ENCODE measurements at places on chromosomes 3 and 15. TPM values are rescaled to one million over a fixed set of nuclear protein-coding genes. Genes with fewer than 3 reads are reported as not detected.

GRCh38 chr3:29195056-29195455 lies 85.8 kb upstream of the RBMS3 start:
- H3K27me3 ChIP-seq, result no peaks in the 10 kb centered on the region
- no peak overlapping the region for H3K4me3 ChIP-seq
- DNase-seq, result no peak
- no peak overlapping the region for H3K27ac ChIP-seq

GRCh38 chr3:87167628-87168456 lies 59.3 kb upstream of the CHMP2B start:
- no peaks in the 10 kb centered on the region for H3K27me3 ChIP-seq
- H3K4me1 ChIP-seq, result no peaks in the 10 kb centered on the region
- no peaks in the 10 kb centered on the region for H3K36me3 ChIP-seq
- no peak overlapping the region for H3K27ac ChIP-seq
- no peak overlapping the region for H3K4me3 ChIP-seq
- no peak for DNase-seq

DNA sequence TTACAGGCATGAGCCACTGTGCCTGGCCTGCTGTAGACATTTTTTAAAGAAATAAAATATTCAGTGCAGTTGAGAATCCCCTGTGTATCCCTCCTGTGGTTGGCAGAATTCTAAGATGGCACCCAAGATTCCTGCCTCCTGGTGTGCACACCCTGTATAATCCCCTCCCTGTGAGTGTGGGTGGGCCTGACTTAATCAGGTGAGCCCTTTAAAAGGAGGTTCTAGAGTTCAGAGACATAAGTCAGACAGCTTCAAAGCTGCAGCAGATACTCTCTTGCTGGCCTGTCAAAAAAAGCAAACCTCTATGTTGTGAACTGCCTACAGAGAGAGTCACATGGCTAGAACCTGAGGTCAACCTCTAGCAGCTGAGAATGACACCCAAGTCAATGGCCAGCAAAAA lies 7.0 kb upstream of the VIPR1 start:
- no peak overlapping the region for H3K4me3 ChIP-seq
- peaks cover 12% of the 10 kb centered on the region for H3K27me3 ChIP-seq
- no peaks in the 10 kb centered on the region for H3K36me3 ChIP-seq

DNA sequence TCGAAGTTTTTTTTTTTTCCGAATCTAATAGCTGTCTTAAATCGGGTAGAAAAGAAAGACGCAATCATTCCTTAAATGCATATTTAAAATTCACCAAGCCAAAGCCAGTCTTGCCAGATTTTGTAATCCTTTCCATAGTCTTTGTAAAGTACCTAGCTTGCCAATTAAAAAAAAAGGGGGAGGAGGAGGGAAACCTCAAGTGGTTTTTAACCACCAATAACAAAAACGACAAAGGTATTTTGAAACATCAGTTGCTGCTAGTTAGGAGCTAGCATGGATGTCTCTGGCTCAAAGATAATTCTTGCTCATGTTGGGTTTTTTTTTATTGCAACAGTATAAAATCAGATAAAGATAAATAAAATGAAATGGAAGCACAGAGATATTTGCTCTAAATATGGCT lies 187.9 kb downstream of the MECOM start:
- H3K4me3 ChIP-seq, result no peak overlapping the region
- H3K36me3 ChIP-seq, result no peaks in the 10 kb centered on the region
- no peaks in the 10 kb centered on the region for H3K27me3 ChIP-seq
- no peak overlapping the region for H3K27ac ChIP-seq
- H3K4me1 ChIP-seq, result no peaks in the 10 kb centered on the region

DNA sequence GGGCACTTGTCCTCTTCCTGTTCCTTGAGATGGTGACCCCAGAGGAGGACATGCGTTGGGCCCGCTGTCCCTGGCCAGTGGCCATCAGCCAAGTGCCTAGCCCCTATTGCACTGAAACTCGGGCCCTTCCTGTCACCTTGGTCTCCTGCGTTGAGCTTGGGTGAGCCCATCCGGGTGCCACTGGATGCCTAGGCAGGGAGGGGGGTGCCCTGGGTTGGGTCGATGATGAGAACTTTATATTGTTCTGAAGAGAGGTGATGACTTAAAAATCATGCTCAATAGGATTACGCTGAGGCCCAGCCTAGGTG lies 221.8 kb downstream of the SNRPN start:
- no peak overlapping the region for H3K4me3 ChIP-seq
- no peaks in the 10 kb centered on the region for H3K36me3 ChIP-seq
- no peak overlapping the region for H3K27ac ChIP-seq
- H3K4me1 ChIP-seq, result no peaks in the 10 kb centered on the region
- no peaks in the 10 kb centered on the region for H3K27me3 ChIP-seq

- H3K36me3 ChIP-seq, result no peaks in the 10 kb centered on the region
- H3K27me3 ChIP-seq, result no peaks in the 10 kb centered on the region
- no peak overlapping the region for H3K4me3 ChIP-seq
- H3K4me1 ChIP-seq, result no peaks in the 10 kb centered on the region
Observed at GRCh38 chr3:63230146-63230545, 48.0 kb upstream of the SYNPR start.

DNA sequence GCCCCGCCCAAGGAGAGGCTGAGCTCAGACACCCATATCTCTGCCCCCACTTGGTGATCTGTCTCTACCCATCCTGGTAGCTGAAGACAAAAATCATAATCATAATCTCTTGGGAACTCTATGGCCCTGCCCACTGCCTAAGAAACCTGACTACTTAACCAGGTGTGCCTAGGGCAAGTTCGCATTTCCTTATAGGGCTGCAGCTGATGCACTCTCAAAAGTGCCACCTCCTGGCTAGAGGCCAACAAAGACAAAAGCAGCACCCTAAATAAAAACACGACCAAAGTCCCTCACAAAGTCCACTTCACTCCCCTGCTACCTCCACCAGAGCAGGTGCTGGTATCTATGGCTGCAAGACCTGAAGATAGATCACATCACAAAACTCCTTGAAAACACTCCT lies 250.4 kb upstream of the SLITRK3 start:
- no peaks in the 10 kb centered on the region for H3K4me1 ChIP-seq
- no peak overlapping the region for H3K27ac ChIP-seq
- H3K4me3 ChIP-seq, result no peak overlapping the region
- DNase-seq, result no peak
- no peaks in the 10 kb centered on the region for H3K36me3 ChIP-seq

DNA sequence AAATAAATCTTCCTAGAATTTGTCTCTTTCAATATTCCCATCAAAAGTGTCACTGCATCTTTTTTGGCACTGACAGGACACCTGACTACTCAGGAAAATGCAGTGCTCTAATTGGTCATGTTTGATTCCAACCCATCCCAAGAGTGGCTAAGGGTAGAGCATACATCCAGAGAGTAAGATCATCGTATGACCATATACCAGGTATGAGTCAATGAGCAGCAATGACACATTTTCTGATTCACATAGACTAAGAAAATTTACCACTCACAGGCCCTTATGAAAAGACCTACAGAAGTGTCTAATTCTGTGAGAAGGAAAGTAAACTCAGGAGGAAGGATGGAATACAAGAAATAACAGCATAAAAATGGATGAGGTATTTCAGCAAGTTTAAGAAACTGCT lies 434.2 kb downstream of the ZIC1 start:
- no peak overlapping the region for H3K4me3 ChIP-seq
- H3K27ac ChIP-seq, result no peak overlapping the region
- H3K4me1 ChIP-seq, result no peaks in the 10 kb centered on the region
- DNase-seq, result no peak
- H3K36me3 ChIP-seq, result no peaks in the 10 kb centered on the region

DNA sequence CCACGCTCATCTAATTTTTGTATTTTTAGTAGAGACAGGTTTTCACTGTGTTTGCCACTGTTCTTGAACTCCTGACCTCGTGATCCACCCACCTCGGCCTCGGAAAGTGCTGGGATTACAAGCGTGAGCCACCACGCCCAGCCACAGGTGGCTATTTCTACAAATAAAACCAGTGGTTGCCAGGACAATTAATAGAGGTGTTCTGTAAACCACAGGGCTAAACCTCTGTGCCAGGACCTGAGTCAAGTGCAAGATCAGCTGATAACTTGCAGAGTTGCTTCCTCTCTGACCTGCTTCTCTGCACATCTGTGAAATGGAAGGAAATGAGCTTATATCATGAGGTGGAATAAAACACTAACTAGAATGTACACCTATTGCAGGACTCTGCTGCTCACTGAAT lies 72.8 kb downstream of the CD200R1L start:
- no peak overlapping the region for H3K4me3 ChIP-seq
- peaks cover 17% of the 10 kb centered on the region for H3K4me1 ChIP-seq
- no peaks in the 10 kb centered on the region for H3K27me3 ChIP-seq
- peak overlapping the region; percentile 22 for H3K27ac ChIP-seq
- no peaks in the 10 kb centered on the region for H3K36me3 ChIP-seq
- DNase-seq, result peak; percentile 10

DNA sequence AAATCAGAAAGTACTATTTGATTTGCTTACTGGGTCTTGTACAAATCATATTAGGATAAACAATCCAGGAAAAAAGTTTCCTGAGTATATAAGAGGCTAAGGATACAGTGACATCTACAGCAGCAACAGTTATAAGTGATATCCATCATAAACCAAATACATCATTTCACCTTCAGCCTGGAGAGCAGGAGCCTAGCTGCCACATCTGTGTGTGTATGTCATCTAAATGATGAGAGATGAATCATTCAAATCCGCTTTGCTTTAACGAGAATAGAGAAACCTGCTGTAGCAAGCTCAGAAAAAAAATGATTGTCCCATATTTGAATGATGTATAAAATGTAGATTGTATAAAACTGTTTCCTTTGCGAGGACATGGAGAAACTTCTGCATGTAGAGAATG lies 841.4 kb downstream of the SI start:
- no peak overlapping the region for H3K27ac ChIP-seq
- no peak overlapping the region for H3K4me3 ChIP-seq
- no peaks in the 10 kb centered on the region for H3K27me3 ChIP-seq

GRCh38 chr3:161035711-161036110 lies 69.4 kb downstream of the B3GALNT1 start:
- H3K4me3 ChIP-seq, result no peak overlapping the region
- no peaks in the 10 kb centered on the region for H3K4me1 ChIP-seq
- H3K36me3 ChIP-seq, result no peaks in the 10 kb centered on the region
- DNase-seq, result no peak
- no peak overlapping the region for H3K27ac ChIP-seq

DNA sequence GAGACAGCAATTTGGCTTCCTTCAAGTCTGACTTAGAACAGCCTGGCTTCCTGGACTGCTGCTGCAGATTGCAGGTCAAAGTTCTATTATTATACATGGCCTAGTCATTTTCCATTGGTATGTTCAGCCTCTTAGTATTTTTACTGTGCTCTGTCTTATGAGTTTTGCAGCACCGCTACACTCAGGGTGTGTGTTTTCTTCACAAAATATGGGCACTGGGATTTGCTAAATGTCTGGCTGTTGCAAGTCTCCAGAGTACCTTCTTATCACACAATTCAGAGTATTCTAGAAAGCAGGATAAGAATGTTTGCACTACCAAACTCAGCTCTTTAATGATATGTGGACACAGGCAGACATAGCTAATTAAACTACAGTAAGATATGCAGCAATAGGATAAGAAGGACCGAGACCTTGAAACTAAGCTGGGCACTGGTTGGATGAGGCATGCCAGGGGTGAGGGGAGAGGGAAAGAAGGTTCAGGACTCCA lies 203.0 kb upstream of the PDZRN3 start:
- H3K27me3 ChIP-seq, result no peaks in the 10 kb centered on the region
- H3K4me1 ChIP-seq, result no peaks in the 10 kb centered on the region
- DNase-seq, result no peak
- H3K36me3 ChIP-seq, result no peaks in the 10 kb centered on the region
- no peak overlapping the region for H3K4me3 ChIP-seq

DNA sequence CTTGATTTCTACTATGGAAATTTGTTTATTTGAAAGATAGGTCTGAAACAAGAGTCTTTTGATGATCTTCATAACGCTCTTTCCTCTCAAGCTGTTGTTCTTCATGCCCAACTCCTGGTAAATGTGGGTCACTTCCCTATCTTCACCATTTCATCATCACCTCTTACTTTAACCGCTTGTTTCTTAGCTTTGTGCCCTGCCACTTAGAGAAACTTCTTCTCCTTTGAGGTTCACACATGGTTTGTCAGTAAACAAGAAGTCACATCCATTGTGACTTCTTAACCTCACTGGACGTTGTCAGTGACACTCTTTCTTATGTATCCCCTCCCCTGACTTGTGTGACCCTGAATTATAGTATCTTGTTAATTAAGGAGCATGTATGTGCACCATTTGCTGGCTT lies 16.9 kb upstream of the P2RY13 start:
- no peaks in the 10 kb centered on the region for H3K36me3 ChIP-seq
- DNase-seq, result no peak
- no peak overlapping the region for H3K27ac ChIP-seq
- H3K27me3 ChIP-seq, result no peaks in the 10 kb centered on the region
- no peak overlapping the region for H3K4me3 ChIP-seq

DNA sequence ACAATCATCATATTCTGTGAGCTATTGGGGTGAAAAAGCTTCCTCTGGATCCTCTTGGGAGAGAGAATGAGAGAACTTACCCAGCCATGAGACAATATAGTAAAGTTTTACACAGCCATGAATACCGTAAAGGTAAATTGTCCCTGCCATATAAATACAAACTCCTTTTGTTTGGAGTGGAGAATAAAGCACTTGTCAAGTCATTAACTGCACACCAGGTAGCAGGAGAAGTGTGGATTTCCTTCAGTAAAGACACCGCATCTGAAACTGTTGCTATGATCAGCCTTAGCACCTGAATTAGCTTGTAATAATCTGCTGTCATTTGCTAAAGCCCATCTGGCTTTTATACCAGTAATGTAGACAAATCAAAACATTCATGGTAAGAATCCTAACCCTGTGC lies 336.6 kb upstream of the SLCO3A1 start:
- DNase-seq, result no peak
- H3K36me3 ChIP-seq, result no peaks in the 10 kb centered on the region
- H3K4me1 ChIP-seq, result peaks cover 2% of the 10 kb centered on the region
- no peak overlapping the region for H3K27ac ChIP-seq
- no peaks in the 10 kb centered on the region for H3K27me3 ChIP-seq
- H3K4me3 ChIP-seq, result no peak overlapping the region

GRCh38 chr15:49815950-49816349 lies 195.1 kb downstream of the DTWD1 start:
- H3K27me3 ChIP-seq, result no peaks in the 10 kb centered on the region
- no peak overlapping the region for H3K27ac ChIP-seq
- DNase-seq, result no peak

The NR1I2 gene
- 0.38 TPM for total RNA-seq

The THRB gene
- not detected for total RNA-seq

The TXNRD3 gene
- total RNA-seq, result 1.3 TPM

The LMAN1L gene
- total RNA-seq, result not detected

The CEMIP gene
- not detected for total RNA-seq

The NMD3 gene
- total RNA-seq, result 67.4 TPM

The PHLDB2 gene
- 2.2 TPM for total RNA-seq

The TMEM108 gene
- total RNA-seq, result not detected

The HHLA2 gene
- 1.1 TPM for total RNA-seq

The PTX3 gene
- total RNA-seq, result not detected

The MIX23 gene
- 175 TPM for total RNA-seq

The IQCF2 gene
- total RNA-seq, result not detected

The XYLB gene
- total RNA-seq, result 6.2 TPM

The JMJD7 gene
- total RNA-seq, result 14.4 TPM

The RARB gene
- not detected for total RNA-seq

The DAZL gene
- total RNA-seq, result 0.18 TPM

The PLSCR4 gene
- not detected for total RNA-seq
